Astrocyte (in vitro differentiated cells and primary cell): ENCODE measurements at places on chromosomes 7 and 10.

DNA sequence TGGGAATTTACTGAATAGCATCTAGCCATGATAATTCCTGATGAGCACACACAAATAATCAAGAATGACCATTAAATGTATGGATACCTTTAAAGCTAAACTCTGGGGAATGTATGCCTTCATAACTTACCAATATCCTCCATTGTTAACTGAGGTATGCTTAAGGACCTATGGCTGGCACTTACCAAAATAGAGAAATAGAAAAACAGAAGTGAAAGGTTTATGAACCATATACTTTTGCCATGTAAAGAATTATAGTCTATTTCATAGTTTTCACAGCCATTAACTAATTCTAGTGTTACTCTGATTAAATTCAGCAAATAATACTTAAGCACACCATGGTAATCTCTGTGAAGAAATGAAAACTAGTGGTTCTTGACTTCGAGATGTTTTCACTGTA is 1360.6 kb upstream of the LRRTM3 start:
- DNase-seq: no peak

DNA sequence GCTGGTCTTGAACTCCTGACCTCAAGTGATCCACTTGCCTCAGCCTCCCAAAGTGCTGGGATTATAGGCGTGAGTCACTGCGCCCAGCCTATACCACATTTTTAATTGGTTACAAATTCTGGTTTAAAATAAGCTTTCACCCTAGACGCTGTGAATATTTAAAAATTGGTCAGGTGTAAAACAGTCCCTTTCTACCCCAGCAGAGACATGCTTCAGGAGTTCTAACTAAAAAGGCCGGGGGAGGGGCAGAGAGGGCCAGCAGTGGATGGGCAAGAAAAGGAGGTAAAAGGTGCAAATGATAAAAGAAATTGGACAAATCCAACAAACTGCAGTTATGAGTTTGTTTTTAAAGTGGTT is 70.0 kb downstream of the WAPL start:
- no peak for DNase-seq

- peak; percentile 81 for DNase-seq
These were observed 453.2 kb upstream of the GALNT17 start for GRCh38 chr7:70678621-70679251.

GRCh38 chr10:128297709-128298378 is 171.6 kb upstream of the MKI67 start:
- DNase-seq: no peak

GRCh38 chr10:116239229-116239628 is 33.8 kb downstream of the GFRA1 start:
- no peak for DNase-seq
